Mesenchymal stem cell (in vitro differentiated cells and primary cell): ENCODE measurements at places on chromosomes 12 and 14.

GRCh38 chr12:132415327-132416120 is 74.4 kb upstream of the FBRSL1 start:
- DNase-seq: no peak

- no peak for DNase-seq
These were observed 48.9 kb downstream of the KIF26A start for GRCh38 chr14:104187121-104187889.

DNA sequence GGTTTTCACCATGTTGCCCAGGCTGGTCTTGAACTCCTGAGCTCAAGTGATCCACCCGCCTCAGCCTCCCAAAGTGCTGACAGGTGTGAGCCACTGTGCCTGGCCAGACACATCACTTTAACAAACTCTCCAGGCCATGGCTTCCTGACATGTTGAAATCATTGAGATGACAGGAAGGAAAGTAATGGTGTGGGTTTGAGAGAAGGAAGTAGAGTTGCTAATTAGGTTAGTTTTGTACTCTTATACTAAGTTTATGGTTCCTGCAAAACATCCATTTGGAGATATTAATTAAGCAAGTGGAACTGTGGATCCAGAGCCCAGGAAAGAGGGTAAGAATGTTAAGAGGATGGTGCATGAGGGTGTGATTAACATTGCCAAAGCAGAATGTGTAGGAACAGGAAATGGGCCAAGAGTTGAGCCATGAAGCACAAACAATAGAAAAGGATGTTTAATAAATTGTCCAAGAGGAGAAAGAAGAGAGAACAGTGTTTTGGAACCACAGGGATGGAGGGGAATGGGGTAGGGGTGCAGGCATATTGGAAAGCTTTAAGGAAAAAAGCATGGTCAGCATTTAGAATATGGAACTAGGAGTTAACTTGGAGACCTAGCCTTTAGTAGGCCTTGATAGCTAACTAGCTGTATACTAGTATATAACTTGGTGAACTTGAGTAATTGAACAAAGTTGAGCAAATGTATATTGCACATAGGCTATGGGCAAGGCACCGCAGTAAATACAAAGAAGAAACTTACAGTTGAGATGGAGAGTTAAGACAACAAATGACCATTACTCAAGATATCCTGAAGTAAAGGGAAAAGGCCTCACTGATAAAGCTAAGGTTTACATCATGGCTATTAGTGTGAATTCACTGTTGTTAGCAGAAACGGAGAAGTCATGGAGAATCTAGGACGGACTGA is 91.3 kb upstream of the DNM1L start:
- DNase-seq: no peak

DNA sequence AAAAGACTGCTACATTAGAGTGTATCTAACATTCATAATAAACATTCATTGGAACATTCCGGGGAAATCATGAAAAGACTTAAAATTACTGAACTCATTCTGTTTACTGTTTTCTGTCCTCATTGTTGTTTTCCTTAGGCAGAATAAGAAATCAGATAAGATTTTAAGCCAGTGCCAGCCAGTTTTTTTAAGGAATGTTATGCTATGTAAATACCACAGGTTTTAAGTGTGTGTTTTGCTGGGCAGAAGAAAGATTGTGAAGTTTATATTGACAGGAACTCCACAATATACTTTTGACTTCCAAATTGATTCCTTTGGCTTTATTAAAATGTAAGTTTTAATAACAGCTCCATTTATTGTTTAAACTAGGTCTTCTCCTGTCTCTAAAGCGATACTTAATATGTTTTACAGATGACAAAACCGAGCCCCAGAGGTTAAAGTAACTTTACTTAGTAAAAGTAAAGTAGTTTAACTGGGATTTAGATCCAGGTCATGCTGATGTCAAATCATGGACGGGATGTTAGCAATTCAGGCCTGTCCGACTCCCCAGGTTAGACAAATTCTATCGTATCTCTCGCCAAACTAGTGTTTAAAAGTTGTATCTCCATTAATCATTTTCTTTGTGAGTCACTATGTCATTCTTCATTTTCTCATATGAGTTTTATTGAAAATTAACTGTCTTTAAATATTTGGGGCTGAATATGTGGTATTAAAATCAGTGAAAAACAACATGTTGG is 1.7 kb downstream of the LARP4 start:
- peak; percentile 18 for DNase-seq

DNA sequence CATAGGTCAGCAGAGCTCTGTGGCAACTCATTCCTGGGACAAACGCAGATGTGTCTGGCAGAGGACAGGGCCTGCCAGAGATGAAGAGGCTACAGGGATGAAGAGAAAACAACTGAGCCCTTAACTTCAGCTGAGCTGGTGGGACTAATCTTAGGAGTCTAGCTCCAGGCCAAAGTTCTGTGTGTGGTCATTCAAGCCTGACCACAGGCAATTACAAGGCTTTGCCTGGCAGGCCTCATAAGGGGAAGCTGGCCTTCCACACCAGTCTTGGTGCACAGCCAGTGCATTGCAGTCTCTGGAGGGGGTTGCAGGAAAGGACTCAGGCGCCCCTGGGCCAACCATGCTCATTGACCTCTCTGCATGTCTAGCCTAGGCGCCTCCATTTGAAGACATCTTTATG is 127.6 kb upstream of the DAAM1 start:
- no peak for DNase-seq

DNA sequence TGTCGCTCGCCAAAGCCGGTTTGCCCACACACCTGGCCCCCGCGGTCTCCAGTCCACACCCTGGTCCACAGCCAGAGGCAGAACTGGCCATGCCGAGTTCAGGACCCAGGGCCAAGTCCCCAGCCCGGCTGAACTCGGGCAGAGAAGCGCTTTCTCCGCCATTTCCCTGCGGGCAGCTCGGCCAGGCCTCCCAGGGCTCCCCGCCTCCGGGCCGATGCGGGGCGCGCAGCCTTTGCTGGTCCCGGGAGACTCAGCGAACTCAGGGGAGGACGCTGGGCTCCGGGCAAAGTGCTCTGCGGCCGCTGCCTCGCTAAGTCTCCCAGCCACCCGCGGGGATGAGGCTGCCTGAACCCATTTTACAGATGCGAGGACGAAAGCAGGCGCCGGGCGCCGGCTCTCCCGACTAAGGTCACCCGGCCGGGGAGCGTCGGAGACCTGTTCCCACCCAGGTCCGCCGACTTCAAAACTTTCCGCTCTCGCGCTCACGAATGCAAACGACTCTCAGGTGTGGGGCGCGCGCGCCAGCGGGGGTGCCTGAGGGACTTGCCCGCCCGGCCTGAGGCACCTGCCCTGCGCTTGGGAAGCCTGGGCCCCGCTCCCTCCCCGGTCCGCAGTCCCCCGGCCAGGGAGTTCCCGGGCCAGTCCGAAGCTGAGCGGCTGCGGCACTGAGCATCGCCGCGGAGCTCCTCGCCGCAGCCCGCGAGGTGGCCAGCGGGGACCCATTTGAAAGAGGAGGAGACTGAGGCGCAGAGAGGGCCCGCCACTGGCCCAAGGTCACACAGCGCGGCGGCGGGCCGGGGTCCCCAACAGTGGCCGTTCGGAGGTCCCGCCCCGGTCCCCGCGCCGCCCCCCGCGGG is 627 bp downstream of the TESC start:
- DNase-seq: no peak

DNA sequence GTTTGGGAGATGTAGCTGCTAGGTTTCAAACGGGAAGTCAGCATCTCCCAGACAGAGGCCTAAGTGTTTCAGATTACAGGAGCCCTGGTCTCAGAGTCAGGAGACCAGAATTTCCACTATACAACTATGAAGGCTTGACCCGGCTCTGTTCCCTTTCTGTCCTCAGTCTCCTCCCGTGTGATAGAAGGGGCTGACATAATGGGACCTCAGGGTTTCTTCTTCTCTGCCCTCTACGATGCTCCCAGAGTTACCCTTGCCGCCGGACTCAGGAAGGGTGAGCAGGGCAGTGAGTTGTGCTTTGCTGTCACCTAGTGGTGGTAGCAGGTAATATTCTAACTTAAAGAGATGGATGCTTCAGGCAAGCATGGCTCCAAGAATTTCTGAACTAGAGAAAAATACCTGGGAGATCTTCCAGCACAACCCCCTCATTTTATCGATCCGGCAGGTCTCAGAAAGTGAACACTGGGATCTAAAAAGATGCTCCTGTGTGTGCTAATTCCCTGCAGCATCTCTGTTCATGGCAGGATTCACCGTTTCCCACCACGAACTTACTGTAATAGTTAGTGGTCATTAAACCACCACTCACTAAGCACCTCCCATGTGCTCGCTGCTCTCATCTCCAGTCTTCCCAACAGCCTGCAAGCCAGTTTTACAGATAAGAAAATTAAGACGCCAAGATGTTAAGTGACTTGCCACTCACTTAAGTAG is 84.4 kb downstream of the VWF start:
- DNase-seq: peak; percentile 73
